GM23248 (cell line): ENCODE measurements at places on chromosomes 2 and 18. TPM values are rescaled to one million over a fixed set of nuclear protein-coding genes. Genes with fewer than 3 reads are reported as not detected.

IL1RL2 gene
- 2.3 and 2.9 TPM in 2 replicates for total RNA-seq

ARHGAP15 gene
- total RNA-seq = not detected in 2 replicates

TGIF1 gene
- total RNA-seq = 66.9 and 122 TPM in 2 replicates

TMEM182 gene
- total RNA-seq = 1.0 and 3.6 TPM in 2 replicates

EHBP1 gene
- total RNA-seq = 53.0 and 56.8 TPM in 2 replicates

MOGAT1 gene
- not detected in 2 replicates for total RNA-seq

ABCG8 gene
- total RNA-seq = not detected in 2 replicates

SRD5A2 gene
- total RNA-seq = not detected in 2 replicates

VRK2 gene
- 14.4 and 22.4 TPM in 2 replicates for total RNA-seq

HOXD9 gene
- total RNA-seq = 4.2 and 7.0 TPM in 2 replicates

GEN1 gene
- total RNA-seq = 8.1 and 10.2 TPM in 2 replicates

PMAIP1 gene
- 5.2 and 5.3 TPM in 2 replicates for total RNA-seq

CRYBA2 gene
- total RNA-seq = not detected in 2 replicates

IL36A gene
- not detected in 2 replicates for total RNA-seq

C2orf66 gene
- not detected in 2 replicates for total RNA-seq

- H3K27ac ChIP-seq = no peak overlapping the region
- no peak for DNase-seq
- H3K36me3 ChIP-seq = no peaks in the 10 kb centered on the region
- peaks cover 5% of the 10 kb centered on the region; the same call in 1 of the 2 replicates for H3K27me3 ChIP-seq
- H3K4me3 ChIP-seq = no peak overlapping the region
- H3K4me1 ChIP-seq = no peaks in the 10 kb centered on the region
Observed at GRCh38 chr2:106858810-106859209, 27.2 kb downstream of the ST6GAL2 start.

DNA sequence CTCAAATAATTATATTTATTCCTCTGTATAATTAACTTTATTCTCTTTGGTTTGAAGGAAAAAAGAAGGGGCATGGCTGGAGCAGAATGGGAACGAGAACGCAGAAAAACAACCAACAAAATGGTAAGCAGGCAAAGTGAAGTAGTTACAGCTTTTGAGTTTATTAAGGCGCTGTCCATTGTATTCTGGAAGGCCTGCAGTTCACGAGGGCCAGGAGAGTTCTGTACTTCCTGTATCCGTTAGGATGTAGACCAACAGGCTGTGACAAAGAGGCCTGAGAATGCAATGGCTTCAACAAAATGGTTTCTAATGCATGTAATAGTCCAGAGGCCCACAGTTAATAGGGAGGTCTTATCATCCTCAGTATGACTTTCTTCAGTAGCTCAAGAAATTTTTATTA lies 32.5 kb upstream of the SP100 start:
- H3K4me1 ChIP-seq = no peaks in the 10 kb centered on the region
- no peak overlapping the region for H3K27ac ChIP-seq
- H3K4me3 ChIP-seq = no peak overlapping the region
- DNase-seq = no peak
- H3K36me3 ChIP-seq = peaks cover 18% of the 10 kb centered on the region; the same call in 1 of the 2 replicates

- no peaks in the 10 kb centered on the region for H3K36me3 ChIP-seq
- no peaks in the 10 kb centered on the region for H3K27me3 ChIP-seq
- no peak overlapping the region for H3K27ac ChIP-seq
- no peak overlapping the region for H3K4me3 ChIP-seq
- DNase-seq = no peak
Observed at GRCh38 chr18:55775972-55776371, 188.0 kb upstream of the TCF4 start.

- DNase-seq = peak; percentile 62
- H3K27ac ChIP-seq = no peak overlapping the region
- no peaks in the 10 kb centered on the region for H3K36me3 ChIP-seq
- no peaks in the 10 kb centered on the region for H3K27me3 ChIP-seq
- H3K4me3 ChIP-seq = no peak overlapping the region
Observed at GRCh38 chr2:231387904-231388724, 7.4 kb upstream of the B3GNT7 start.

GRCh38 chr2:156437272-156437930 lies 1.2 kb downstream of the GPD2 start:
- peak overlapping the region; percentile 80 for H3K4me3 ChIP-seq
- H3K27me3 ChIP-seq = no peaks in the 10 kb centered on the region
- no peaks in the 10 kb centered on the region for H3K36me3 ChIP-seq

GRCh38 chr2:239610457-239611221 lies 209.8 kb upstream of the HDAC4 start:
- H3K27ac ChIP-seq = no peak overlapping the region
- no peak overlapping the region for H3K4me3 ChIP-seq
- no peaks in the 10 kb centered on the region for H3K4me1 ChIP-seq
- DNase-seq = no peak
- H3K36me3 ChIP-seq = no peaks in the 10 kb centered on the region

GRCh38 chr2:157325786-157326185 lies at the start of gene ERMN:
ERMN (minus strand) TSS chr2:157325824; CDS start chr2:157325642, 182 bp downstream.
- no peak within 1 kb of the TSS for H3K4me3 ChIP-seq
- 0 out of 2 replicates have a peak, but pooled peaks cover 7% of the 10 kb centered on the region for H3K4me1 ChIP-seq
- H3K36me3 ChIP-seq = no peaks in the 10 kb centered on the region

- DNase-seq = peak; percentile 64
- peaks cover 17% of the 10 kb centered on the region for H3K4me1 ChIP-seq
- peaks cover 5% of the 10 kb centered on the region; the same call in 1 of the 2 replicates for H3K27me3 ChIP-seq
- H3K4me3 ChIP-seq = no peak overlapping the region
- H3K36me3 ChIP-seq = no peaks in the 10 kb centered on the region
- no peak overlapping the region for H3K27ac ChIP-seq
Observed at GRCh38 chr2:119196301-119197125, 27.1 kb upstream of the STEAP3 start.

DNA sequence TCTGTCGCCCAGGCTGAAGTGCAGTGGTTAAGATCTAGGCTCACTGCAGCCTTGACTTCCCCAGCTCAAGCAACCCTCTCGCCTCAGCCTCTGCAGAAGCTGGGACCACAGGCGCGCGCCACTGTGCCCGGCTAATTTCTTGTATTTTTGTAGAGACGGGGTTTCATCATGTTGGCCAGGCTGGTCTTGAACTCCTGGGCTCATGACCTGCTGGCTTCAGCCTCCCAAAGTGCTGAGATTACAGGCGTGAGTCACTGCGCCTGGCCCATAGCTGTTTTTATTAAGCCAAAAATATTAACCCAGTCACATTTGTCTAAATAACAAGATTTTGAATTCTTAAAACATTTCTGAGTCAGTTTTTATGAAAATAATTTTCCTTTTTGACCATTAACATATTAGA lies 6.3 kb upstream of the SFT2D3 start:
- no peaks in the 10 kb centered on the region; the same call in 1 of the 2 replicates for H3K4me1 ChIP-seq
- peak overlapping the region; percentile 58 for H3K4me3 ChIP-seq
- peak; percentile 57 for DNase-seq
- H3K27ac ChIP-seq = peak overlapping the region; percentile 46
- H3K36me3 ChIP-seq = no peaks in the 10 kb centered on the region

DNA sequence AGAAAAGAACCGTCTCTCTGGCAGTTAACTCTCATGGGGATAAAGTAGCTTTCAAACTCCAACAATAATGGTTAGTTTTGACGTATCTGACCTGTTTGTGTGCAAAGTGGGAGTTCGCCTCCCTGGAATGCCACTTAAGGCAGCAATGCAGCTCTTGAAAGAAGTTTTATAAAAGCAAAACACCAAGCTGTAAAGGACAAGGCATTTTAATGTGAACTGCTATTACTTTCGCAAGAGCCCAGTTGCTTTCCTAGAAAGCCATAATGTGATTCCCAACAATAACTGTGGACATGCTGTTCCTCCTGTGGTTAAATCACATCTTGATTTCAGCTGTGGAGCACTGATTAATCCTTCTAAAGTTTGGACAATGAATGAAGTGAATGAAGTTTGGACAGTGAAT lies 303.7 kb downstream of the PTPRM start:
- no peaks in the 10 kb centered on the region for H3K36me3 ChIP-seq
- H3K4me1 ChIP-seq = peaks cover 17% of the 10 kb centered on the region
- no peak overlapping the region for H3K4me3 ChIP-seq

GRCh38 chr2:183031911-183032794 lies 6.1 kb downstream of the NCKAP1 start:
- peaks cover 72% of the 10 kb centered on the region for H3K4me1 ChIP-seq
- no peak overlapping the region for H3K4me3 ChIP-seq
- H3K27ac ChIP-seq = no peak overlapping the region
- H3K36me3 ChIP-seq = no peaks in the 10 kb centered on the region
- no peaks in the 10 kb centered on the region for H3K27me3 ChIP-seq

DNA sequence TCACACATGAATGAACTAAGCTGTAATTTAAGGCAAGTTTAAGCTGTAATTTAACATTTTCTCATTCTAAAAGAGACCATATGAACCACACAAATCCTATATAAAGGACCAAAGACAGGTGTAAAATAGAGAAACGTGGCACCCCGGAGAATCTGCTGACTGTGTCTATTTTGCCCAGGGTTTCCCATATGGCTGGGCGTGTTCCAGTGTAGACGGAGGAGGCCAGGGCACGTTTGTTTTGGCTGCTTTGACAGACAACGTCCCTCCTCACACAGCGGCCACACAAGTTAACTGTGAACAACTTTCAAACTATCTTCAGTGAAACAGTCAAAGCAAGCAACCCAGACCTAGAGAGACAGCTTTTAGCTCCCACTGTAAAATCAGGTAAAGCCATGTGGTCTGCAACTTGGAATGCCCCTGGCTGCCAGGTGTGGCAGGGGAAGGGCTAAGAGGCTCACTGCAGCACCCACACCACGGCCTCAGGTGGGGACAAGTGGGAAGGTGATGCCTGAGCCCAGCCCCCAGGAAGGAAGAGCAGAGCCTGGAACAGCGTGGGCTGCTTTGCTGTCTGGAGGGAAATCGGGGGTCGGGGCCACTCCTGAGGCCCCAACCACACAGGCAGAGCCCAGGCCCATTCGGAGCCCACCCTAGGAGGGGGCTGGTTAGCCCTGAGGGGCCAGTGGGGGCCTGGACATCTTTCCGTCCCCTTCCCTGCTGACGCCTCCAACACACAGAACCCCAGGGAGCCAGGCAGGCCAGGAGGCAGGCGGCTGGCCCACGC lies 40.7 kb downstream of the SLC66A2 start:
- H3K27ac ChIP-seq = no peak overlapping the region
- no peaks in the 10 kb centered on the region for H3K27me3 ChIP-seq
- no peak for DNase-seq
- no peaks in the 10 kb centered on the region for H3K36me3 ChIP-seq
- no peaks in the 10 kb centered on the region for H3K4me1 ChIP-seq

- 0 out of 2 replicates have a peak, but pooled peaks cover 6% of the 10 kb centered on the region for H3K27me3 ChIP-seq
- no peaks in the 10 kb centered on the region for H3K4me1 ChIP-seq
- no peak overlapping the region for H3K4me3 ChIP-seq
- H3K36me3 ChIP-seq = no peaks in the 10 kb centered on the region
- H3K27ac ChIP-seq = no peak overlapping the region
Observed at GRCh38 chr18:31819925-31820229, 59.2 kb upstream of the SLC25A52 start.

GRCh38 chr2:68278169-68278568 lies 25.8 kb upstream of the PPP3R1 start:
- H3K27ac ChIP-seq = no peak overlapping the region
- H3K4me1 ChIP-seq = no peaks in the 10 kb centered on the region
- no peaks in the 10 kb centered on the region for H3K27me3 ChIP-seq
- no peak for DNase-seq

DNA sequence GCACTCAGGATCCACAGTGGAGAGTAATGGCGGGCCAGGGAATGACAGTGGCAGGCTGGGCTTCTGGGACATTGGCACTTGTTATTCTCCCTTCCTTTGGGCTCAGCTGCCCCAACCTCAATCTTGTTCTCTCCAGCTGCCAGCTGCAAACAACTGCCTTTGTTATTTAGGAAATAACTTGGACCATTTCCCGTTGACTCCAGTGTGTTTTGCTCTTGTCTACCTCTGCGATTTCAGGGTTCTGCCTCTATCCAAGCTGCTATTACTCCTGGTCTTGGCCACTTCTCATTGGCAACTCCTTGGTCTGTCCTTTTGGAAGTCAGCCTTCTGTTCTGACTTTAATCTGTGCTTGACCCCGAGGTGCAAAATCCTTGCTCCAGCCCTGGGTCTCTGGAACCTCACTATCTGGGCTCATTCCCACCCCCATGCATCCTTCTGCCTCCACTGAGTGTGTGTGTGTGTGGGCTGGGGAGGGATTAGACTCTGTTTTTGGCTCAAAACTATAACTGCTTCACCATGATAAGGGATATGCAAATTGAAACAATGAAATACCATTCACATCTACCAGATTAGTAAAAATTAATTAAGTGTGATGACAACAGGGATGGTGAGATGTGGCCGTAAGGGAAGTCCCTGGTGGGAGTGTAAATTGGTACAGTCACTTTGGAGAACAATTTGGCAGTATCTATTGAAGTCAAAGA lies 134.1 kb upstream of the CXCR4 start:
- no peak for DNase-seq
- H3K27ac ChIP-seq = no peak overlapping the region
- 0 out of 2 replicates have a peak, but pooled peaks cover 10% of the 10 kb centered on the region for H3K27me3 ChIP-seq
- no peaks in the 10 kb centered on the region; the same call in 1 of the 2 replicates for H3K4me1 ChIP-seq
- H3K4me3 ChIP-seq = no peak overlapping the region
